Fibroblast of villous mesenchyme (primary cell): ENCODE measurements at places on chromosomes 5 and 9.

DNA sequence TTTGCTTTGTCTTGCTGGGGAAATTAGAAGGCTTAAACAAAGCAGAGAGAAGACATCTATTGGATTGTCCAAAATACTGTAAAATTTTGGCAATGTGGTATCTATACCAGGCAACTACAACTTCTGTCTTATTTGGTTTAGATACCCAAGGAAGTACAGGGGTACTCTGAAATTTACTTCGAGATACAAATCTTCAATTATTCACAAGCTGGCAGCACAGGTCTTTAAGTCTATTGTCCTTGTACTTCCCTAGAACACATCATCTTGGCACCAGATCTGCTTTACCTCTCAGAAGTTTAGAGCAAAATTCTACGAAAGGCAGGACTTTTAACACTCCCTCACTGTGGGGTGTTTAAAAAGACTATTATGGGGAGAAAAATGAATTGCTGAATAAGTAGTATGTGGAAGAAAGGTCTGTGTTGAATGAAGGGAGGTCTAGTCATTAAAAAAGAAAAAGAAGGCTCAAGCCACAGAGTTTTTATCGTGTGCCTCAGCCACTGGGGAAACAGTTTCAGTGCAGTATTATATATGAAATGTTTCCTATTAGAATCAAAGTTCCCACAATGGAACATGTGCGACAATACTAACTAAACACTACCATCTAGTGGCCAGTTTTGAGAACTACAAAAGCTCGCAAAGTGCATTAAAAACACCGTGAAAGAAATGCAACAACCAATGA lies 93.7 kb downstream of the PDE4D start:
- peak; percentile 72 for DNase-seq

GRCh38 chr5:120913396-120913795 lies 449.3 kb downstream of the PRR16 start:
- DNase-seq, result no peak

DNA sequence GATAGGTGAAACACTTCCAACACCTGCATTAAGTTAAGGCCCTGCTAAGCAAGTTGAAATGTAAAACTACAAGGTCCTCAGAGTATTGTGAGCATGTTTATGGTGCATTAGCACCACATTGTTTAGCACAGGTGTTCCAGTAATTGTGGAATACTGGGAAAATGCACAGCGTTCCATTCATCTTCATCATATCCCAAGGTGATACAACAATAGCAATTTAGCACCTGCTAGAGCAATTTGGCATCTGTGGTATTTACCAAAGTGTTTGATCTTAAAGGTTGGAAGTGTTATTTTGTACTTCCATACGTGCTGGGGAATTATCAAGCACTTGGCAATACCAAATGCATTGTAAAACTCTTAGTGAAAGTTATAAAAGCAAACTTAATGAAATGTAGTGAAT lies 266.8 kb downstream of the CYLC2 start:
- no peak for DNase-seq

DNA sequence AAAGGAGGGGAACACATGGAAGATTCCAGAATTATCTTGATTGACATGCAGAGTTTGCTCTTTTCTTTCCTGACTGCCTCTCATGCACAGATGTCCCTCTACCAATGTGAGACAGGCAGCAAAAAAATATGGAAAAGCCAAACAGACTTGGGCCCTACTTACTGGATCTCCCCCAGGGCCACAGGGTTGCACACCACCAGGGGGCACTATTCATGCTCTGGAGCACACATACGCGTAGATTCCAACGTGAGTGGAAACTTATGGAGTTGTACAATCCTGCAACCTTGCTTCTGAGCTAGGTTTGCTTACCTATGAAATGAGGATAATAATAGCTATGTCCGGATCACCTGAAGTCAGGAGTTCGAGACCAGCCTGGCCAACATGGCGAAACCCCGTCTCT lies 319.5 kb downstream of the ARHGEF28 start:
- DNase-seq, result no peak

GRCh38 chr9:127854184-127854806 lies at the start of gene ENG:
Gene ENG (minus strand): TSS chr9:127854658. CDS start chr9:127854355, 303 bp downstream.
- DNase-seq, result peak; percentile 66

DNA sequence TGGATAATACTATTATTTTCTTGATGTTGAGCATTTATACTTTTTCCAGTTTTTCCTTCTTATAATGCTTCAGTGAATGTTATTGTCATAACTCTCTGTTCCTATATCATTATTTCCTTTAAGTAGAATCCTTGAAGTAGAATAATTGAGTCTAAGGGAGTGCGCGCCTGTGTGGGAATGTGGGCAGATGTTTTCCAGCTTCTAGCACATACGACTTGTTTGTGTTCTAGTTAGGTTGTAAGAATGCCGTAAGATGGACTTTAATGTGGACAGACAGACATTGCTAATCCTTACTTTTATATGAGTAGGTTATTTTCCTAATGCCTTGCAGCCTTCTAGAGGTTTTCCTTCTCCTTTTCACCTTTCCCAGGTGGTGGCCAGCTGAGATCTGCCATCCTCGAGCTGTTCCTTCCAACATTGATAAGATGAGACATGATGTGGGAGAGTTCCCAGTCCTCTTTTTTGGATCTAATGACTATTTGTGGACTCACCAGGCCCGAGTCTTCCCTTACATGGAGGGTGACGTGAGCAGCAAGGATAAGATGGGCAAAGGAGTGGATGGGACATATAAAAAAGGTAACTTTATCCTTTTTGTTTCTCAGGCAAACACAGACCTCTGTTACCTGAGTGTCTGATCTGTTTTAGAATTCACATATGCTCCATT lies 34.2 kb downstream of the RAB24 start:
- no peak for DNase-seq

GRCh38 chr5:67814569-67815311 lies 400.8 kb upstream of the PIK3R1 start:
- DNase-seq, result no peak

- DNase-seq, result peak; percentile 58
Measured at GRCh38 chr9:83473488-83473971, 64.7 kb downstream of the FRMD3 start.

GRCh38 chr5:151947931-151948608 lies 23.4 kb upstream of the GLRA1 start:
- DNase-seq, result no peak

GRCh38 chr5:65855766-65856315 lies 70.5 kb upstream of the ERBIN start:
- DNase-seq, result no peak

GRCh38 chr9:33778700-33779351 lies 16.5 kb upstream of the PRSS3 start:
- DNase-seq, result peak; percentile 67

- DNase-seq, result no peak
Measured at GRCh38 chr9:107345327-107345726, 62.2 kb downstream of the RAD23B start.

- DNase-seq, result no peak
Measured at GRCh38 chr9:89513837-89514236, 15.9 kb upstream of the SEMA4D start.

DNA sequence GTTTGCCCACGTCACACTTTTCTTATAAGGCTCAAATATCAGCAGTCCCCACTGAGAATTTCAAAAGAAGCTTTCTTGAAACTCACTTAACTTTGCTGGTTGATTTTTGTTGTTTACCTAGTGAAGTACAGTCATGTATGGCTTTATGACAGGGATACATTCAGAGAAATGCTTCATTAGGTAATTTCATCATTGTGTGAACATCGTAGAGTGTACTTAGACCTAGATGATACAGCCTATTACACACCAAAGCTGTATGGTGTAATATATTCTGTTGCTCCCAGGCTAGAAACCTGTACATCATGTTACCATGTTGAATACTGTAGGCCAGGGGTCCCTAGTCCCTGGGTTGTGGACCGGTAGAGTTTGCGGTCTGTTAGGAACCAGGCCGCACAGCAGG lies 177.0 kb downstream of the ARRDC3 start:
- DNase-seq, result no peak

GRCh38 chr9:88059469-88059868 lies 78.8 kb downstream of the SPATA31C2 start:
- DNase-seq, result no peak

DNA sequence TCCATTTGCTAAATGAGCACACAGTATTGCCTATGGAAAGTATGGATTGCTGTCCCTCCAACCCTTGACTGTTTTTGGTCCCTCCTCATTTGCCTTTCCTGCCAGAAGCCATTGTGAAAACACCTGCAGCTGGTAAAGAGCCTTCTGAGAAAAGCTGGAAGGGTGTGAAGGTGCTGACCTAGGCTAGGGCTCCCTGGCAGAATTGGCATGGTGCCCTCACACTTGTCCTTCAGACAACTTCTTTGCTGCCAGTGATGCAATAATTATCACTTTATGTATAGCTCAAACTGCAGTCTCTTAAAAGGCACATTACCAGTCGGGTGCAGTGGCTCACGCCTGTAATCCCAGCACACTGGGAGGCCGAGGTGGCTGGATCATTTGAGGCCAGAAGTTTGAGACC lies 4.2 kb downstream of the TXNDC15 start:
- DNase-seq, result no peak

DNA sequence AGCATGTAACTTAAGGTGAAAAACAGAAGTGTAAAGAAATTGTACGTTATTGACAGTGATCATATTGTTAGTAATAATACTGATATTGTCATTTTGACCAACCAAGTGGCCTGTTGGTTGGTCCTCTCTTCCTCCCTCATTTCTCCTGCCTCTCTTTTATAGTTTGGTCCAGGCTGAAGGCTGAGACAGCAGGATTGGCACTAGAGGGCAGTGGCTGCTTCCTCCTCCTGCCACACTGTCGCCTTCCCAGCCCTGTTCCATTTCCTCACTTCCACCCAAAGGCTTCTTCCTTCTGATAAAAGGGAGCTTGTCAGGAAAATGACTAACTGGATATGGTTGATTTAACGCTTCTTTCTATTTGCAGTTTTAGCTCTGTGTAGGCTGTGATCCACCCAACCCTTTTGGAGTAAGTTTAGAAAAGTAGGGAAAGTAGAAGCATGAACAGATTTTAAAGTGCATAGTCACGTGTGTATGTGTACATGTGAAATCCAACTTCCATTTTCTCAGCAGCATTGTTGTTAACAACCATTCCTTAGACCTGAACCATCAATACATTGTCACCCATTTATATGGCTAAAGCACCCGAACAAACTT lies 35.6 kb downstream of the PTCD2 start:
- no peak for DNase-seq
